ENCODE measurements at places on chromosomes 2 and 18.
A peak's percentile ranks its signal among the peaks of the same experiment; 100 is the strongest.

- peak; percentile 81 for DNase-seq
Measured at GRCh38 chr18:58235001-58235436, 191.0 kb downstream of the NEDD4L start.

GRCh38 chr2:119759451-119760236 is at the start of gene PTPN4:
PTPN4 (plus strand) TSS chr2:119759922; CDS start chr2:119809854, 49,932 bp downstream.
- DNase-seq = peak; percentile 98

DNA sequence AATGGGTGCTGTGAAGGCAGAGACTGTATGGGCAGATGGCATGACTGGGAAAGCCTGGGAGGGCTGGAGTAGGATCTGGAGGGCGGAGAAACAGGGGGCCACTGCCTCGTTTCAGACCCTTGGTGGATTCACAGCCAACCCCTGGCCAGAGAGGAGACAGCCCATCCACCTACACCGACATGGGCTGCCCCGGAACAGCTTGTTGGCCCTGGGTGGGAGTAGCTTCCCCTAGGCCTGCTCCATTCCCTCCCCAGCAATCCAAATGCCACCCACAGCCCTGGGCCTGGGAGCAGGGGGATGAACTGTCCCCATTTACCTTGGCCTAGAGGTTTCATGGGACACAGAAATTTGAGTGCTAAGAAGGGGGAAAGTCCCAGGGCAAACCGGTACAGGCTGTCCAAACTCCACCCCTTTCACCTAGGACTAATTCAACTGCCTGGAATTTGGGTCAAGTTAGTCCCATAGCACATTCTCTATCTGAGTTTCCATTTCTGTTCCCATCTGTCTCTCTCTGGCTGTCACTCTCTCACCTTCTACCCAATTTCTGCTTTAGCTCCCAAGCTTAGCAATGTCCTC is 37.0 kb downstream of the LBH start:
- no peak for DNase-seq

- no peak for DNase-seq
Measured at GRCh38 chr18:29096079-29096770, 919.3 kb upstream of the CDH2 start.

DNA sequence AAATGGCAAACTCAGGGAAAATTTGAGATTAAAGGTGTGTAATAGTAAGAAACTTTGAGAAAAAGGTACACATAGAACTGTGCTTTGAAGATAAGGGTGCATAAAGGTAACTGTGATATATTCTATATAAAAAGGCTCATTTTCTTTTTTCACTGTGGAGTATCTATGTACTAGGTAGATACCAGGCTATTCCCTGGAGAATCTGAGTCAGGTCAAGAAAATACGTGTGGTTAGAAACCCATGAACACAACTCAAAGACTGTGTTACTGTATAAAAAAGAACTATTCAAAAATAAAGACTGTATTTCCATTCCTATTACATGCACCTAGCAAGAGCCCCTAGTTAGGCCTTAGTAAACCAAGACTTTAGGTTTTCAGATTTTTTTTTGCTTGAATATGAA is 100.1 kb upstream of the GRB14 start:
- no peak for DNase-seq

GRCh38 chr2:153873052-153874048 is 1.6 kb downstream of the GALNT13 start:
- no peak for DNase-seq

DNA sequence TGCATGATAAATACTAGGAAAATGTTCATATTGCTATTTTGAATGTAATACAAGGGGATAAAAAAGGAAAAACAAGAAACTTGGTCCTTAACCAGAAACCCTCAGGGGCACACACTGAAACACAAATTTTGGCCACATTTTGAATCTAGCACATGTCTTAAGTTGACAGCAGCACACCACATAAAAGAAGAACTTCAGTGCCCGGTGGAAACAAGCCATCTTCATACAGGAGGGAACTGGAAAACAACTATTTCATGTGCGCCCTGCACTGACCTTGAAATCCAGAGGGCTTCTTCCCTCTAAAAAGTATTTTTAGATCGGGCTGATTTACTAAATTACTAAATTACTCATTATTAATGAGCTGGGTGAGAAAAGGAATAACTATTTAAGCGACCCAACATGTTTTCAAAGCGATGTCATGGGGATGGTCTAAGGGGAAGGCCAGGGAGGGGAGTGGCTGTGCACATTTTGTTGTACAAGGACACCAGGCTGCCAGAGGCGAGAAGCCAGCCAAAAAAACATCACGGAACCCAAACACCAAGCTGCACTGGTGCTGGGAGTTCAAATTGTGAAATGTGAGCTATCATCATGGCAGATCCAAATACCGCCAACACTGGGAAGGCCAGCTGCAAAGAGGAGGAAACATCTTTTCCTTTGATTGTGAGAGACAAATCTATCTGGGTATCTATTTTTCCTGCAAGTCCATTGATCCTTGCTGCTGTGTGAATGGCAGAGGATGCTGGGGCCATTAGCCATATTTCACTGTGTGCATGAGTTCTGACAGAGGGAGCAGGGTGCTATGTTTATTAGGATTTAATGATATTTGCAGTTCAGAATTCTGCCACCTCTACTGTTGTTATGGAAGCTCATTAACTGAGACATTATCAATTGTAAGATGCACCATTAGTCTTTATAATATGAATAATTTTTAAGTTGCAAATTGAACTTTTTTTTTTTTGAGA is 150.7 kb upstream of the LMAN1 start:
- DNase-seq = no peak

- no peak for DNase-seq
Measured at GRCh38 chr18:69109686-69110085, 291.0 kb upstream of the DOK6 start.

DNA sequence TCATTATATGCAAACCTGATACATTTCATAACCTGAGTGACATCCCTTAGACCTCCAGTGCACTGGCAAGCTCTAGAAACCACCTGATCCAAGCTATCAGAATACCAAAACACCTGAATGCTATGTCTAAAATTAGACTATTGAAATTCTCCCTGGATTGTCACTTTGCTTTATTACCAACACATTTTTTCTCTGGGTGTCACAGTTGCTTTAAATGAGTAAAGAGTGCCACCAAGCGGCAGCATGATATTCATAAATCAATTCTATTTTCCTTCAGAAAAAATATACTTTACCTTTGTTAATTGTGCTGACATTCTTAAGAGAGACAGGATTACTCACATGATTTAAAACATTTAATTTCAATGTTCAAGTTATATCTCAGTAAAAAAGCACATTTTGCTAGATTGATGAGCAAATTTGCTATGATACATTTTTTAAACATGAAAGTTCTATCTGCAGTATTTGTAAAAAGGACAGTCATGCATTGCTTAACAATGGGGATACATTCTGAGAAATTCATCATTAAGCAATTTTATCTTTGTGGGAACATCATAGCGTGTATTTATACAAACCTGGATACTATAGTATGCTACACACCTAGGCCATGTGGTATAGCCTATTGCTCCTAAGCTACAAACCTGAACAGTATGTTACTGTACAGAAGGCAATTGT is 338.4 kb upstream of the SLC39A10 start:
- peak; percentile 45 for DNase-seq

DNA sequence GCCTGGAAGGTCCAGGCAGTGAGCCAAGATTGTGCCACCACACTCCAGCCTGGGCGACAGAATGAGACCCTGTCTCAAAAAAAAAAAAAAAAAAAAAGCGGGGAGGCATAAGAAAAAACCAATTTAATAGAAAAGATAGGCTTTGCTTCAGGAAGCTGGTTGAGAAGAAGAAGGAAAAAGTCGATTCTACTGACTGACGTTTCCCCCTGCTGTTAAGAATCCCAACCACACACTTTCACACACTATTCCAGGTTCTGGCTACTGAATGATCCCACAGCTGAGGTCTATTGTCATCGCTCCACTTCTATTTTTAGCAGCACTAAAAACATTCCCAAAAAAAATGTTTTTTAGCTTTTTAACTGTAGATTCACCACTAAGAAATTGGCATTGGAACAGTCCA is 6.7 kb upstream of the CHCHD5 start:
- DNase-seq = no peak

GRCh38 chr18:58871514-58872420 is 7.1 kb downstream of the ZNF532 start:
- no peak for DNase-seq

DNA sequence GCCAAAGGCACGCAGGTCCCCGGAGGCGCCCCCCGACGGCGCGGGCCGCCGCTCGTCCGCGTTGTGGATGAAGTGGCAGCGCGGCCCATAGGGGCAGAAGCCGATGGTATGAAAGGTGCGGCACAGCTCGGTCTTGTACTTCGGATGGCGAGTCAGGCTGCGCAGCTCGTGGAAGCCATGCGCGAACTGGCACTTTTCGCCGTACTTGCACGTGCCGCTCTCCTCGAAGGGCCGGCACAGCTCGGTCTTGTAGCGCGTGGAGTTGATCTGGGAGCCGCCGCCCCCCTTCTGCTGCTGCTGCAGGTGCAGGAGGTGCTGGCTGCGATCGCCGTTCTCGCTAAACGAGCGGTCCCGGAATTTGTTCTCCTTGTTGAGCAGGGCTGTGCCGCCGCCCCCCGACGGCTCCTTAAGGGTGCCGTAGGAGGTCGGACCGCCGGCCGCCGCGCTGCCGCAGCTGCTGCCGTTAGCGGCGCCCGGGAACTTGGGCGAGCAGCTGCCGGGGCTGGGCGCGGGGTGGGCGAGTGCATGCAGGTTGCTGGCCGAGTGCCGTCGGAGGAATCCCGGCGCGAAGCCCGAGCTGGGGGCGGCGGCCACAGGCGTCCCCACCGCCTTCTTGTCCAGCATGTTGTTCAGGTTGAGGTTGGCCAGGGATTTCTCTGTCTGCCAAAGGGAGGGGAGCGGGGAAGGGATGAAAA is 1.2 kb downstream of the ZFP36L2 start:
- peak; percentile 76 for DNase-seq

DNA sequence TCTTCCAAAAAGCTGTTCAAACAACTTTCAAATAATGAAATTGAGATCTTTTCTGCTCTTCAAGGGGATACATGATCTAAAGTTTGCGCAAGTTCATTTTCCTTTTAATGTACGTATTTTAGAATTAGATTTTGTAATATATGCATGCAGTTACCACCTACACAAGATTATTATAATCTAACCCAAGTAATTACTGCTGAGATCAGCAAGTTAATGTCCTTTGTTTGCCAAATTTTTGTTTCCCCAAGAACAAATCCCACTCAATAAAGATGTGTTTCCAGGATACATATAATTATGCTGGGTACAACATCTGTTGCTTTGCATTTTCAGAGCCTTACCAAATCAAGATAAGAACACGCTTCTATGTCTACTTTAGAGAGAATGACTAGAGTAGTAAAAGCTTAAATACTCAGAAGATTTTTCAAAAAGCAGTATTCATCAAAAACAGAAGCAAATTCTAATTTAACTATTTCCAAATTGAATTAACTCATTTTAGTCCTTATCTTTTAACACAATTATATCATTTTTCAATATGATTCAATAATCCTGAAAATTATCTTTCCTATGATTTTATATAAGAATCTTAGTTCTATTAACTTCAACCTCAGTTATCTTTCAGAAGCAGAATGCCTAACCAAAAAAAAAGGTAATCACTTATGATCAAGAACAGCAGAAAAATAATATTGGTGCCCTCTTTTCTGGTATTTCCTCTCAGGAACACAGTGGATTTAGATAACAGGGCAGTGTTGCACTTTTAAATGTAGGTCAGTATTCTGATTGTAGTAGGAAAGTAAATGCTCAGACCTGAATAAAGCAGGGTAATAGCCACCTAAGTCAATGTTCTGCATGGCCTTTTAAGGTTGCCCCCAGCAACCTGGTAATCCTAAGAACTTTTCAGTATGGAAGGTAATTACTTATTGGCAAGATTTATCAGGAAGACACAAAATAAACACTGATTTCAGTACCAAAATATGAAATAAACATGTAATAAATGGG is 28.0 kb downstream of the CERKL start:
- DNase-seq = no peak

DNA sequence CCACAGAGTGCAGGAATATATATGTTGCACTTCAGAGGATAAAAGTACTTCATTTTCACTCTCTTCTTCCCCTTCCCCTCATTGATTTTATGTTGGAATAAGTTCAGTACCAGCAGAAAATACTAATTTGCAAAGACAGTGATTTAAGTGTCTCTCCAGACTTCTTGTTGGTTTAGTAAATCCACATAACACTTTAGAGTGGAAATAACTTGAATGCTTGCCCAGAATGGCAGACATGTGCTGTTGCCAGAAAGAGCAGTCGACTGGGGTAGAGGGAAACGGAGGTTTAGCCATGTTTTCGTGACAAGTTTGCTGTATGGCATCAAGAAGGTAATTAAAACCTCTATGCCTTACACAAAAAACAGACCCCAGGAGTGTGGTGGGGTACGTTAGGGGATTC is 246.0 kb upstream of the CXCR4 start:
- no peak for DNase-seq

DNA sequence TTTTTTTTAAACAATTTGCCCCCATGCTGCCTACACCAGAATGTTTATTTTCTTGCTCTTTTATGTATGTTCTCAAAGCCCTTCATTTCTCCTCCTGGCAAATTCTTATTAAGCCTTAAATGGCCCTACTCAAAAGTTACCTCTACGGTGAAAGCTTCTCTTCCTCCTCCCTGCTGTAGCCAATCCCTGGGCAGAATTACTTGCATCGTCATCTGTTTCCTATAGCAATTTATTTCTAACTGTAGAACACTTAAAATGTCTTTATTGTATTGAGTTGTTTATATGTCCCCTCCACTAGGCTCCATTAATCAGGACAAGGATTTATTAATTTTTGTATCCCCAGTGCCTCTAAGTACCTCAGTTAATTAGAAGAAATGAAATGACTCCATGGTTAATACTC is 2.5 kb upstream of the RAD51AP2 start:
- DNase-seq = no peak

DNA sequence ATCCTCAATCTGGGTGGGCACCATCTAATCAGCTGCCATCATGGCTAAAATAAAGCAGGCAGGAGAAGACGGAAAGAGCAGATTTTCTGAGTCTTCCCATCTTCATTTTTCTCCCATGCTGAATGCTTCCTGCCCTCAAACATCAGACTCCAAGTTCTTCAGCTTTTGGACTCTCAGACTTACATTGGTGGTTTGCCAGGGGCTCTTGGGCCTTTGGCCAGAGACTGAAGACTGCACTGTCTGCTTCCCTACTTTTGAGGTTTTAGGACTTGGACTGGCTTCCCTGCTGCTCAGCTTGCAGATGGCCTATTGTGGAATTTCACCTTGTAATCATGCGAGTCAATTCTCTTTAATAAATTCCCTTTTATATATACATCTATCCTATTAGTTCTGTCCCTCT is 36.6 kb downstream of the DIPK1C start:
- no peak for DNase-seq

DNA sequence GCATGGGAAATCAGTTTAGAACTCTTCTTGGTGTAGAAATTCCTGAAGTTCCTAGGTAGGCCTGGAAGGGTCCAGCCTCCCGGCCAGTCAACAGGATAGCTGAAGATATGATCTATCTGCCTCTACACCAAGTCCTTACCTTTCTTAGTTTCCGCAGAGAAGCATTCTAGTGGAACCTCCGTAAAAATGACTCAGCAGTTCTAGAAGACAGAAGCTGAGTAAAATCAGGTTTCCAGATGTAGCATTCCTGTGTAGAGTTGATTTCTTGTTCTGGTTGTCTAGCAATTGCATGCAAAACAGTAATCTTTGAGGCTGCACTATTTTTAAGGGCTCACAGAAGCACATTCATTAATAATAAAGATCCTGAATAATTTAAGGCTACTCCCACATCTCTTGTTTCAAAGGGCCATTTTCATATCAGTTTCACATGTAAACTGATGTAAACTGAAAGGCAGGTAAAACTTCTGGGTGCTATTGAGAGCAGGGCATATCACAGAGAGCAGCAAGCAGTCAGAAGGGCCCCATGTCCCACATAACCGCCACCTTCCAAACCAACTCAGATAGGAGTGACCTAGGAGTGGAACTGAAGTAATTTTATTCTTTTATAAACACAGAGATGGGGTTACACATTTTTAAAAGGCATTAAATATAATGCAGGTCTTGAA is 3.2 kb upstream of the DYTN start:
- DNase-seq = no peak

Measured in large intestine (tissue), 12 donors.